ENCODE measurements at places on chromosomes 5 and 9. TPM values are rescaled to one million over a fixed set of nuclear protein-coding genes. Genes with fewer than 3 reads are reported as not detected.

The PCDHGA5 gene
- not detected for total RNA-seq

The PIP5KL1 gene
- 0.94 TPM for total RNA-seq

The NTRK2 gene
- 0.45 TPM for total RNA-seq

The SELENOP gene
- total RNA-seq, result not detected

The FGF1 gene
- not detected for total RNA-seq

The UGT3A1 gene
- not detected for total RNA-seq

The F12 gene
- total RNA-seq, result 5.1 TPM

The MEIKIN gene
- 2.1 TPM for total RNA-seq

The PCDHGA7 gene
- 0.07 TPM for total RNA-seq
